IPS-NIHi11 (cell line): ENCODE measurements at places on chromosomes 3 and 15.

- peak; percentile 21 for DNase-seq
Observed at GRCh38 chr3:111069974-111070771, 1.4 kb upstream of the NECTIN3 start.

GRCh38 chr3:160049988-160050387, 61.4 kb downstream of the IL12A start:
- no peak for DNase-seq

DNA sequence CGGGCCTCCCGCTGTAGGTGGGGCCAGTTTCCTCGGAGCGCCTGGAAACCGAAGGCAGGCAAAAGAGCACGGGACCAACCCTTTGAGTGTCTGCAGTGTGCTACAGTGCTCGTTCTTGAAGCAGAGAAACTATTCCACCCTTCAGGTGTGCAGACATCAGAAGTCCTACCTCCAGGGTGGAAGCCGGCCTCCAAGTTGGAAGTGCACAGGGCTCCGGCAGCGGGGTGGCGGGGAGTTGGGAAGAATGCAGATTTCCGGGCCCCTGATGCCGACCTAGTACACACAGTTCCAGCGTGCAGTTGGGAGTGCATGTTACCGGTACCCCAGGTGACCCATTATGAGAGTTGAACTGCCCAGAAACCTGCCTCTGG, 3.0 kb downstream of the KLF13 start:
- DNase-seq: no peak

- DNase-seq: no peak
Observed at GRCh38 chr15:63338170-63338569, 43.5 kb downstream of the CA12 start.

DNA sequence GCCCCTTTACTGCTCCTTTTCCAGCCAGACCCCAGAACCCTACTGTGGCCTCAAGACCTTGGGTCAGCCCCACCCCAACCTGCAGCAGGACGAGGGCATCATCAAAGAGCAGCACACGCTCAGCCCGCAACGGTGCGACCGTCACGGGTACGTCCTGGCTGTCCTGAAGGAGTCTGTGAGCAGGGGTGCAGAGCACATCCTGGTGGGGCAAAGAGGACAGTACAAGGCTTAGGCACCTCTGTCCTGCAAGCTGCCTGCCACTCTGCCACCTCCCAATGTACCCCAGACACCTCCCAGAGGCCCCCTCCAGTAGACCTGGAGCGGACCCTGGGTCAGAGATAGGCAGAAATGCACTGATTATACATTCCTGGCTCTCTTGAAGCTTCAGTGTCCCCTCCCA, 8.0 kb downstream of the ALS2CL start:
- no peak for DNase-seq

- peak; percentile 19 for DNase-seq
Observed at GRCh38 chr15:23038726-23039142, 635 bp downstream of the TUBGCP5 start.

DNA sequence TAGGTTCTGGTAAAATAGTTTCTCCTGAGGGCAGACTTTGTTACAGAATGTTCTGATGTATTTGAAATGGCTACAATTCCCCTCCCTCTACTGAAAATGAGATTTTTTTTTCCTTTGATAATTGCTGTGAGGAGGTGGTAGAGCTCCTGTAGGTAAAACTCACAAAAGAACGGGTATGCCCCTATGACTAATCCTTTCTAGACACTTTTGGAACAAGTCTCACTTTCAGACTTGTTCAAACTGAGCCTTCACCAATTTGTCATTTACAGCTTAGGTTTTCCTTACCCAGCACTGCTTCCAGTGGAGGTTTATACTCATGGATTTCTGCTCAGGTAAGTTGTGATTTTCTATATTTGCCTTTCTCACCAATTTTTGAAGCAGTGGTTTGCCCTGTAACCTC, 115.6 kb downstream of the NLGN1 start:
- DNase-seq: no peak

GRCh38 chr3:143119009-143119914, at the start of gene CHST2:
CHST2 (plus strand) TSS chr3:143119771; CDS start chr3:143120817, 1,046 bp downstream.
- DNase-seq: peak; percentile 98

- no peak for DNase-seq
Observed at GRCh38 chr15:101323793-101324523, 28.9 kb upstream of the SNRPA1 start.

GRCh38 chr3:15636028-15636709, 34.6 kb downstream of the BTD start:
- peak; percentile 30 for DNase-seq

- no peak for DNase-seq
Observed at GRCh38 chr15:79598639-79599038, 166.5 kb downstream of the MINAR1 start.

DNA sequence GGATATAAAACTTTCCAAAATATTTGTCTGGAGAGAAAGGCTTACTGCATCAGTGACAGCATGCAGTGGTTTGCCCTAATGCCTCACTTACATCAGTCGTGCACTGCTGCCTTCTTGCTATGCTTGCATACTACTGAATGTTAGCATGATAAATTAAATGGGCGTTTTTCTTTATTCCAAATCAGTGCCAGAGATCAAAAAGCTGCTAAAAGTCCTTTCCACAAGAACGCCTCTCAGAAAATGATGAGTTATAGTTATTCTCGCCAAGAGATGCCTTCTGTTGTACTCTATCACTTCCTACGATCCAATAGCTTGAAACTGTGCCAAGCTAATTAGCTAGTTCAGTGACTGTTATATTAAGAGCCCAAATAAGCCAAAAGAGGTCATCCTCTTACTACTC, 345.8 kb upstream of the ROBO2 start:
- no peak for DNase-seq

DNA sequence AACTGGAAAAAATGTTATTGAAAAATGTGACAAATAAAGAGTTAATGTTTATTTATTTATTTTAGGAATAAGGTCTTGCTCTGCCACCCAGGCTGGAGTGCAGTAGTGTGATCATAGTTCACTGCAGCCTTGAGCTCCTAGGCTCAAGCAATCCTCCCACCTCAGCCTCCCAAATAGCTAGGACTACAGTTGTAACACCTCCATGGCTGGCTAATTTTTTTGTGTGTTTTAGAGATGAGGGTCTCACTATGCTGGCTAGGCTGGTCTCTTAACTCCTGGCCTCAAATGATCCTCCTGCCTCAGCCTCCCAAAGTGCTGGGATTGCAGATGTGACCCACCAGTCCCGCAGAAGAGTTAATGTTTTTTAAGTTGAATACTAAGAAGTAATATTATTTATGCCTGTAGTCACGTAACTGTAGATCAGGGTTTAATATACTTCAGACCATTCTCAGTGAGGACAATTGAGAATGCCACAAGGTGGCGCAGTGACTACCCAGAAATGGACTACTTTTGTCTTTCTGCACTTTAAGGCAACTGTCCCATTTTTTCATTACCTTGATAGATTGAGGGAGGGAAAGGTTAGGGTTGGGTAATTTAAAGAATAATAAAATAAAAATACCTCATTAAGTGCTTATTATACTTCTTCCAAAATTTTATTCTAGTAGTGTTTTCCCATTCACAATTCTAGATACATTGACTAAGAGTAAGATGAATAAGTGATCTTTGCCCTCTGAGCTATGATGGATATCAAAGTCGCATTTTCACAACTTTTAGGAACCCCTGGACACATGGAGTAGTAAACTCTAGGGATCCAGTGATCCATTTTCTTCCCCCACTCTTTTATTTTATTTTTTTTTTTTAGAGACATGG, 6.0 kb downstream of the MUC13 start:
- peak; percentile 57 for DNase-seq

DNA sequence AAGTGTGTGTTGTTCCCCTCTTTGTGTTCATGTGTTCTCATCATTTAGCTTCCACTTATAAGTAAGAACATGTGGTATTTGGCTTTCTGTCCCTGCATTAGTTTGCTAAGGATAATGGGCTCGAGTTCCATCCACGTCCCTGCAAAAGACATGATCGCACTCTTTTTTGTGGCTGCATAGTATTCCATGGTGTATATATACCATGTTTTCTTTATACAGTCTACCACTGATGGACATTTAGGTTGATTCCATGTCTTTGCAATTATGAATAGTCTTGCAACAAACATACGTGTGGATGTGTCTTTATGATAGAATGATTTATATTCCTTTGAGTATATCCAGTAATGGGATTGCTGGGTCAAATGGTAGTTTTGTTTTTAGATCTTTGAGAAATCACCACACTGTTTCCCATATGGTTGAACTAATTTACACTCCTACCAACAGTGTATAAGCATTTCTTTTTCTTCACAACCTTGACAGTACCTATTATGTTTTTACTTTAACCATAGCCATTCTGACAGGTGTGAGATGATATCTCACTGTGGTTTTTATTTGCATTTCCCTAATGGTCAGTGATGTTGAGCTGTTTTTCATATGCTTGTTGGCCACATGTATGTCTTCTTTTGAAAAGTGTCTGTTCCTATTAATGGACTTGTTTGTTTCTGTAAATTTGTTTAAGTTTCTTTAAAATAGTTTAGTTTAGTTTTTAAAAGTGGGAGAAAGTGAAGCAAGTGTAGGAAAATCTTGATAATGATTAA, 21.9 kb upstream of the SLC30A4 start:
- no peak for DNase-seq
